ENCODE measurements at places on chromosomes 1 and 21. TPM values are rescaled to one million over a fixed set of nuclear protein-coding genes. Genes with fewer than 3 reads are reported as not detected.

DNA sequence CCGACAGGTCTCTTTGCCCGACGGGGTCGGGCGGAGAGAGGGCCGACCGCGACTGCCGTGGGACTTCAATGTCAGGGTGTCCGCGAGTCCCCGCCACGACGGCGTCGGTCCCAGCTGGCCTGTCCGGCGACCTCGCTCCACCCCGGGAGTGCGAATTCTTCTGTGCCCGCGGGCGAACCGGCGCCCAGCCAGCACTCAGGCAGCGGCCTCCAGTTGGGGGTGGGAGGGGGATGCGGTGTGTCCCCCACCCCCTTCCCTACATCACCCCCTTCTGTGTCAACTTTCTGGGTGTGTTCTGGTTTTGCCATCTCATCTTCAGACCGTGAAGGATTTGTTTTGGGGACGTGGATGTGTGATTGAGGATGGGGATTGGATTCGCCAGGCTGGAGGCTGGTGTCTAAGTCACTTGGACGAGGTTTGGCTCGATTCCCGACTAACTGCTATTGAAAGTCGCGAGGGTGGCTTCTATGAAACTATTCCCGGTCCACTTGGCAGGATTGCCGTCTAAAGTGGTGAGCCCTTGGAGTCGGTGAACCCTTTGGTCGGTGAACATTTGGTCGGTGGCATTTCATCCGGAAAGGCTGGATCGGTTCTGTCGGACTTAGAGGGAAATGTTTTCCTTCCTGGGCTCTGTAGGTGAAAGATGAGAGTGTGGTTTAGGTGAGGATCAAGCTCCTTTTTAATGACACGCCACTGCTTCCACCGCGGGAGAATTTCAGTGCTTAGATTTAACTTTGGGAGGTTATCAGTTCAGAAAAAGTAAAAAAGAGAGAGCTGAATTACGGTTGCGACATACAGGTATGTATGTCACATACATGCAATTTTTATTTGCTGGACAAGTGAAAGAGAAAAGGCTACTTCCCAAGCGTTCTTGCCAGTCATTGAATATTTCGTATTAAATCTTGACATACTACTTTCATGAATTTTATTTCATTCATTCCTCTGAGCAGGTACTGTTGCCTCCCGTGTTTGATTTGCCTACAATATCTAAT, 771 bp downstream of the ABCD3 start:
- H3K27me3 ChIP-seq: no peaks in the 10 kb centered on the region
- peaks cover 47% of the 10 kb centered on the region for H3K4me1 ChIP-seq
- peak overlapping the region; percentile 45 for H3K27ac ChIP-seq
- 0 out of 2 replicates have a peak, but pooled peaks cover 3% of the 10 kb centered on the region for H3K36me3 ChIP-seq
- DNase-seq: peak; percentile 37

- no peaks in the 10 kb centered on the region for H3K27me3 ChIP-seq
- no peak overlapping the region for H3K27ac ChIP-seq
- H3K4me1 ChIP-seq: no peaks in the 10 kb centered on the region
- DNase-seq: no peak
These were observed 97.6 kb downstream of the RPE65 start for GRCh38 chr1:68352202-68352601.

The PYHIN1 gene
- not detected for total RNA-seq

GRCh38 chr1:53075206-53075605, 13.2 kb downstream of the PODN start:
- H3K36me3 ChIP-seq: no peaks in the 10 kb centered on the region
- H3K4me3 ChIP-seq: no peak overlapping the region
- no peaks in the 10 kb centered on the region for H3K4me1 ChIP-seq
- no peak for DNase-seq

The FAM3B gene
- total RNA-seq: not detected

DNA sequence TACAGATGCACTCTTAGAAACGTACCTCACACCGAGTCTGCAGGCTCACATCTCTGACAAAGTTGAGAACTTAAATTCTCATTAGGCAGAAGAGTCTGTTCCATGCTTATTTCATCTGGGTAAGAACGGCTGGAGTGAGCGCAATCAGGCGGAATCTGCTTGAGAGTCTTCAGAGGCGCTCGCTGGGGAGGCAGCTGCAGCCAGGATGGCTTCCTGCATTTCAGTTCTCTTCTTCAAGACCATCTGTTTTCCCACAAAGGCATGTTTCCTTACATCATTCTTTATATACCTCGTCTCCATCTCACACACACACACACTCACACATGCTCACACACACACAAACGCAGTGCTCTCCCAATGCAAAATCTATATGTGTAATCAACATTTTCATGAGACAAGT, 497.1 kb downstream of the AJAP1 start:
- H3K4me3 ChIP-seq: no peak overlapping the region
- H3K4me1 ChIP-seq: no peaks in the 10 kb centered on the region
- DNase-seq: no peak
- H3K27me3 ChIP-seq: peaks cover 11% of the 10 kb centered on the region

The EDARADD gene
- total RNA-seq: not detected

The EFCAB7 gene
- 11.2 TPM for total RNA-seq

The FCGR2B gene
- total RNA-seq: not detected

The CHIA gene
- not detected for total RNA-seq

GRCh38 chr1:56380531-56380930, 198.8 kb downstream of the PLPP3 start:
- DNase-seq: no peak
- H3K27me3 ChIP-seq: no peaks in the 10 kb centered on the region
- peaks cover 33% of the 10 kb centered on the region for H3K4me1 ChIP-seq
- no peak overlapping the region for H3K4me3 ChIP-seq

GRCh38 chr1:109882288-109883245, 28.1 kb upstream of the CSF1 start:
- peaks cover 7% of the 10 kb centered on the region for H3K4me1 ChIP-seq
- no peak overlapping the region for H3K27ac ChIP-seq
- no peak overlapping the region for H3K4me3 ChIP-seq
- DNase-seq: peak; percentile 12
- H3K36me3 ChIP-seq: no peaks in the 10 kb centered on the region
- H3K27me3 ChIP-seq: no peaks in the 10 kb centered on the region

All from PC-9 (cell line).